ENCODE measurements at places on chromosomes 7 and 10. TPM values are rescaled to one million over a fixed set of nuclear protein-coding genes. Genes with fewer than 3 reads are reported as not detected.

GRCh38 chr7:101924171-101924570 lies 106.7 kb downstream of the CUX1 start:
- H3K27me3 ChIP-seq: no peaks in the 10 kb centered on the region
- H3K27ac ChIP-seq: peak overlapping the region; percentile 80
- no peaks in the 10 kb centered on the region for H3K36me3 ChIP-seq
- DNase-seq: no peak
- H3K4me3 ChIP-seq: no peak overlapping the region

DNA sequence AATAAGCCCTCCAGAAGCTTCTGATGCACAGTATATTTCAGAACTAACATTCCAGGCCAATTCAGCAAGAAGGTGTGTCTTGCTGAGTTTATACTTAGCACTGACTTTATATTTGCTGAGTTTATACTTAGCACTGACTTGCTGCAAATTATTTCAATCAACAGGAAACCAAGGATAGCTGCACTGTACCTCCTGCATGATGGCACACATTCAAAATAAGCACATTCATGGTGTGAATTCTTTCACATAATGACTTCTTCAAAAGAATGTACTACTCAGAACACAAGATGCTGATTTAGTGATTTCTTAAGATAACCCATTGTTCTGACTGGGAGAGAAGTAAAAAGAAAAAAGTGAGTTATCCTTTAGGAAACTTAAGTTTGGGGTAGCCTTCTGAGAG lies 52.0 kb downstream of the JAZF1 start:
- H3K27me3 ChIP-seq: no peaks in the 10 kb centered on the region
- no peak for DNase-seq
- H3K4me1 ChIP-seq: no peaks in the 10 kb centered on the region
- no peak overlapping the region for H3K4me3 ChIP-seq
- no peak overlapping the region for H3K27ac ChIP-seq

The FGFBP3 gene
- 0.26 TPM for total RNA-seq

GRCh38 chr10:128519581-128519980 lies 393.4 kb upstream of the MKI67 start:
- H3K27me3 ChIP-seq: no peaks in the 10 kb centered on the region
- no peak overlapping the region for H3K27ac ChIP-seq
- no peak overlapping the region for H3K4me3 ChIP-seq
- H3K4me1 ChIP-seq: peaks cover 2% of the 10 kb centered on the region
- no peak for DNase-seq

DNA sequence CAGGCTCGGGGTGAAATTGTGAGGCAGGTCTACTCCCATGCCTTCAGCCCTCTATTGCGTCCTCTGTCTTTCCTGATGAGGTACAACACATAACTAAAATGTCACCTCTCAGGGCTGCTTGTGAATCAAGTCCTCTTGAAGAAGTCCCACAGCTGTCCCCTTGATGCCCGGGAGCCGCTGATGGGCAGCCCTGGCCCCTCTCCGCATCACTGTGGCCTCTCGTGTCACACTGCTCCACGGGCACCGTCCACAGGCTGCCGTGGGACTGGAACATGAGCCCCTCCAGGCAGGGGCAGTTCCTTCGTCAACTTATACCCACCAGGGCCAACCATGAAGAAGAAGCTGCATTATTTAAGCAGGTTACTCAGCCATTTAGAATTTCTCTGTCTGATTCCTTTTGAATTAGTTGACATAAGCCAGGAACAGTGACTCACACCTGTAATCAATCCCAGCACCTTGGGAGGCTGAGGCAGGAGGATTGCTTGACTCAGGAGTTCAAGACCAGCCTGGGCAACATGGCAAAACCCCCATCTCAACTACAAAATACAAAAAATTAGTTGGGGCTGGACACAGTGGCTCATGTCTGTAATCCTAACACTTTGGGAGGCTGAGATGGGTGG lies 58.5 kb upstream of the UBE3C start:
- H3K36me3 ChIP-seq: no peaks in the 10 kb centered on the region
- no peak for DNase-seq
- H3K27ac ChIP-seq: no peak overlapping the region
- H3K4me3 ChIP-seq: no peak overlapping the region
- H3K27me3 ChIP-seq: no peaks in the 10 kb centered on the region

DNA sequence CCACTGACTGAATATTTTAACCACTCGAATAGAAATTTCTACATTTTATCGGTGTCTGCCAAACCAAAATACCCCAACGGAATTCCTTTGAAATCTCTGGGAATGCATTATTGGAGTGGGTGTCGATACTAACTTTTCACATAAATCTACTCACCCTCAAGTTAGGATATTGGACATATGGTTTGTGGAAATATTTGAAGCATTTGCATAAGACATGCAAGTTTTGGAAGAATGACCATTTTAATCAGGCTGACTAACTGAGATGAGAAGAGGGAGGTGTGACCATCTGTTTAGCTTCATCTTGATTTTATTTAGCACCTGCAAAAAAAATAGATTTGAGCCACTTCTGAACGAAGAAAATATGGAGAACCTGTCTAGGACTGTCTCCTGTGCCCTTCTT lies 61.2 kb downstream of the KLF6 start:
- H3K27ac ChIP-seq: no peak overlapping the region
- H3K27me3 ChIP-seq: no peaks in the 10 kb centered on the region
- no peak for DNase-seq
- H3K4me3 ChIP-seq: no peak overlapping the region
- no peaks in the 10 kb centered on the region for H3K36me3 ChIP-seq

The KEL gene
- total RNA-seq: not detected

The ZNF789 gene
- 2.6 TPM for total RNA-seq

The THNSL1 gene
- total RNA-seq: 2.1 TPM

DNA sequence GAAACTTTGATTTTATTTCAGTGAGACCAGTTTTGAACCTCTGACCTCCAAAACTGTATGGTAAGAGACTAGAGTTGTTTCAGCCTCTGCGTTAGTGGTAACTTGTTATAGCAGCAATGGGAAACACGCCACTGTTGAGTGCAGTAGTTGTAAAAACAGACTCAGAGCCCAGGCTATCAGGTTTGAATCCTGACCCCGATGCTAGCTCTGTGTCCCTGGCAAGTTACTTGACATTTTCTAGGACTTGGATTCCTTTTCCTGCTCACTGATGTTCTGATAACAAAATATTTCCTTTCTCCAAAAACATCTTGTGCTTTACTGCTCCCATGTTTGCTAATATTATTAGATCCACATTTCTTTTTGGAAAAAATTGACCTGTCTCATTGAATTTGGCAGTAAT lies 131.0 kb downstream of the PLXDC2 start:
- H3K4me1 ChIP-seq: peaks cover 35% of the 10 kb centered on the region
- H3K4me3 ChIP-seq: no peak overlapping the region

DNA sequence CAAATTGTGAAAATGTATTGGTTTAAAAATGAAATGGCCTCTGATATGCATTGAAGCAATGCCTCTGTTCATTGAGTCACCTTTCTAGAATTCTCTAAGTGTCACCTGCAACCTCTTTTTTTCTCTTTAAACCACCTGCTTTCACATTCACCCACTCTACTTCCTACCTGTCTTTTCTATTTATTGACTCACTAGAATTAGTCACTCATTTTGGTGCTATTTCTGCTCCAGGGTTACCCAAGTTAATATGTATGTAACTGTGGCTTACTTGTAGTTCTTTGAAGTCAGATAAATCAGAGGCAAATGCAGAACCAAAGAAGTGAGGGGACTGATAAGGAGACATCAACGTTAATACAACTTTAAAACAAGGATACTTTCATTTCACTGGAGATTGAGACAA lies 674.7 kb downstream of the CCSER2 start:
- DNase-seq: no peak
- H3K4me1 ChIP-seq: no peaks in the 10 kb centered on the region
- no peaks in the 10 kb centered on the region for H3K27me3 ChIP-seq
- H3K4me3 ChIP-seq: no peak overlapping the region
- no peaks in the 10 kb centered on the region for H3K36me3 ChIP-seq
- no peak overlapping the region for H3K27ac ChIP-seq

GRCh38 chr10:323651-324293 lies 188.5 kb downstream of the ZMYND11 start:
- peak; percentile 80 for DNase-seq
- H3K36me3 ChIP-seq: peaks cover 31% of the 10 kb centered on the region
- H3K27ac ChIP-seq: no peak overlapping the region
- peak overlapping the region; percentile 22 for H3K4me3 ChIP-seq
- H3K27me3 ChIP-seq: no peaks in the 10 kb centered on the region

The ADAM8 gene
- 0.82 TPM for total RNA-seq

The LAMB4 gene
- not detected for total RNA-seq

The CCDC126 gene
- total RNA-seq: 10.6 TPM

DNA sequence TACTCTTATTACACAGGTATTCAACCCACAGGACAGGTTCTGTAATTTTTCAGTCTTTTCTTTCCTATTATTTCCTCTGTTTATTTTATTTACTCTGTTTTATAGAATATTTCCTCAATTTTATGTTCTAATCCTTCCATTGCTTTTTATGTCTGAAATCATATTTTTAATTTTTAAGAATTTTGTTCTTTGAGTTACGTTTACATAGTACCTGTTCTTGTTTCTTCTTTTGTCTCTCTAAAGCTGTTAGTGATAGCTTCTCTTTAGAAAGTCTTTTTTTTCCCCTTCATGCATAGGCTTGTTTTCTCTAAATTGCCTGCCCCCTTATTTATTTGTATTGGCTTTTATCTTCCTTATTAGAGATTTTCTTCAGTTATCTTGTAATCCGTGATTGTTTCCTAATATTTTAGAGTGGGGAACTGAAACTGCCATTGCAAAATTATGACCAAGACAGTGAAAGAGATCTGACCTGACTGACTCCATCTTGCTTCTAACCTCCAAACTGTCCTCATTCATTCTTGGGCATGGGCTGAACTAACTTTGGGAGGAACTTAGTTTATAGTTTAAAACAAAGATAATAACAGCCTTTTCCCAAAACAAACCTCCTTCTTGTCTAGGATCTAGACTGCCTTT lies 187.6 kb downstream of the PFKFB3 start:
- H3K4me1 ChIP-seq: no peaks in the 10 kb centered on the region
- no peak overlapping the region for H3K4me3 ChIP-seq
- no peak overlapping the region for H3K27ac ChIP-seq

DNA sequence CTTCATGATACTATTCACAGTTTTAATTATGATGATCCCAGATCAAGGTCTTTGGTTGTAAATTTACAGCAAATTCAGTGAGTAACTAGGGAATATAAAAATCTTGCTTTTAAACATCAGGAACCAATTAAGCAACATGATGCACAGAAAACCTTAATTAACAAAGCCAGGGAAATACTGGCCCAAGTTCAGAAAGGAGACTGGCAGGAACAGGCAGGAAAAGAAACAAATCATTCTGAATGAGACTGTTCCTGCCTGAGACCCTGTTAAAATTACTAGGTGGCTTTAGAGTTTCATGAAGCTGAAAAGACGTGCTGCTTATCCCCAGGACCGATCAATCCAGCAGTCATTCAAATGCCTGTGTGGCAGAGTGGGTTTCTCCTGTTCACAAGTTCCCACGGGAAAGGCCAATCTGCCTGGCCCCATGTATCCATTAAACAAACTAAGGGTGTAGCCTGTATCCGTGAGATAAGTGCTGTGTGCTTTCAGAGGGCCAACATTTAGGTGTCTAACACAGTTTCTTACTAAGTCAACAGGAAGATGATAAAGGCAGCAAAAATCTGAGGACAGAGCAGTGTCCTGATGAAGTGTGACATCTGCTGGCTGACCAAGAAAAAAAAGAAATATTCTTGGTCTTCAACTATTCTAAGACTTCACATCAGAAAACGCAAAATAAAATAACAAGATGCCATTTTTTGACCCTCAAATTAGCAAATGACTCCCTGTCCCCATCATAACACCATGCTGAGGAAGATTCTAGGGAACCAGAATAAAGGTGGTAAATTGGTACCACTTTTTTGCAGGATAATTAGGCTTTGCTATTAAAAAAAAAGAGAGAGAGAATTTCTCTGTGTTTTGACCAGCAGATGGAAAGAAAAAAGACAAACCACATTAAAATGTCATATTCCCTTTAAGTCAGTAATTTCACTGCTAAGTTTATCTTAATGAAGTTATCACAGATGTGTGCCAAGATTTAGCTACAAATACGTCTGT lies 34.2 kb downstream of the PUS7 start:
- no peaks in the 10 kb centered on the region for H3K36me3 ChIP-seq
- H3K27me3 ChIP-seq: no peaks in the 10 kb centered on the region
- H3K4me1 ChIP-seq: no peaks in the 10 kb centered on the region
- H3K27ac ChIP-seq: peak overlapping the region; percentile 50
- no peak overlapping the region for H3K4me3 ChIP-seq
- DNase-seq: peak; percentile 61

DNA sequence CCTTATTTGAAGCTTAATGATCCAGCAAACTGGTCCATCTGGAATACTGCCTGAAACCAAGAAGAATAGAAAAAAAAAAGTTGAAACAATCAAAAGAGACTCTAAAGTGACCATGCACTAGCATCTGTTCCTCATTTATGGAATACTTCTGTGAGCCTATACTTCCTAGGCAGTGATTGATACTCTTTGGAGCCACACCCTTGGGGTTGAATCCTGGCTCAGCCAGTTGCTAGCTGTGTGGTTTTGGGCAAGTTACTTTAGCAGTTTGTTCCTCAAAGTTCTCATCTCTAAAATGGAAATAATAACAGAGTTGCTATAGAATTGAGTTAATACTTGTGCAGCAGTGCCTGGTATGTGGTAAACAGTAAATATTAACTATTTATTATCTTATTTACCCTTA lies 208.9 kb downstream of the GPR158 start:
- no peaks in the 10 kb centered on the region for H3K27me3 ChIP-seq
- H3K27ac ChIP-seq: no peak overlapping the region
- no peaks in the 10 kb centered on the region for H3K4me1 ChIP-seq
- H3K4me3 ChIP-seq: no peak overlapping the region

GRCh38 chr7:21944616-21945453 lies 864 bp downstream of the CDCA7L start:
- H3K4me1 ChIP-seq: peaks cover 45% of the 10 kb centered on the region
- peak overlapping the region; percentile 72 for H3K4me3 ChIP-seq
- DNase-seq: no peak
- H3K27me3 ChIP-seq: no peaks in the 10 kb centered on the region
- H3K27ac ChIP-seq: peak overlapping the region; percentile 88

The ATOH7 gene
- not detected for total RNA-seq

- H3K36me3 ChIP-seq: peaks cover 80% of the 10 kb centered on the region
- no peak overlapping the region for H3K27ac ChIP-seq
- peaks cover 25% of the 10 kb centered on the region for H3K4me1 ChIP-seq
- no peak for DNase-seq
- no peak overlapping the region for H3K4me3 ChIP-seq
- no peaks in the 10 kb centered on the region for H3K27me3 ChIP-seq
Measured at GRCh38 chr10:79292026-79292766, 55.1 kb upstream of the PPIF start.

GRCh38 chr7:75945297-75946168 lies 30.6 kb downstream of the POR start:
- no peaks in the 10 kb centered on the region for H3K36me3 ChIP-seq
- no peaks in the 10 kb centered on the region for H3K27me3 ChIP-seq
- peak overlapping the region; percentile 45 for H3K27ac ChIP-seq
- H3K4me1 ChIP-seq: no peaks in the 10 kb centered on the region
- no peak for DNase-seq
- H3K4me3 ChIP-seq: no peak overlapping the region
